ENCODE measurements at places on chromosomes 1 and 21.

DNA sequence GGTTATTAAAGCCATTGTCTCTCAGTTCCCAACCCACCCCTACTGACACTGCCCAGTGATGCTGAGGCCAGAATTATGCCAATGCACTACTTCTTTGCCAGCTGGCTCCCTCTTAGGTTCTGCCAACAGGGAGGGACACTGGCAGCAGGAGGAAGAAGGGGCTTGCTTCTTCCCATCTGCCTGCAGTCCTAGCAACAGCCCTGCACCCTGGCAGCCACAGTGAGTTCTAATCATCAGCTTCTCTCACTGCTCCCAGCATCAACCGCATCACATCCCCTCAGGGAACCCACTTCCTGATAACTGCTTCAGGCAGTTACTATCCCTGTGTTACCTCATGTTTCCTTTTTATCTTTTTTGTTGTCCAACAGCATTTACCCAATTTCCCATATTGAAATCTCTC lies 86.2 kb downstream of the UBR4 start:
- DNase-seq = no peak

- DNase-seq = no peak
Observed at GRCh38 chr1:31521761-31522555, 54.4 kb upstream of the TINAGL1 start.

DNA sequence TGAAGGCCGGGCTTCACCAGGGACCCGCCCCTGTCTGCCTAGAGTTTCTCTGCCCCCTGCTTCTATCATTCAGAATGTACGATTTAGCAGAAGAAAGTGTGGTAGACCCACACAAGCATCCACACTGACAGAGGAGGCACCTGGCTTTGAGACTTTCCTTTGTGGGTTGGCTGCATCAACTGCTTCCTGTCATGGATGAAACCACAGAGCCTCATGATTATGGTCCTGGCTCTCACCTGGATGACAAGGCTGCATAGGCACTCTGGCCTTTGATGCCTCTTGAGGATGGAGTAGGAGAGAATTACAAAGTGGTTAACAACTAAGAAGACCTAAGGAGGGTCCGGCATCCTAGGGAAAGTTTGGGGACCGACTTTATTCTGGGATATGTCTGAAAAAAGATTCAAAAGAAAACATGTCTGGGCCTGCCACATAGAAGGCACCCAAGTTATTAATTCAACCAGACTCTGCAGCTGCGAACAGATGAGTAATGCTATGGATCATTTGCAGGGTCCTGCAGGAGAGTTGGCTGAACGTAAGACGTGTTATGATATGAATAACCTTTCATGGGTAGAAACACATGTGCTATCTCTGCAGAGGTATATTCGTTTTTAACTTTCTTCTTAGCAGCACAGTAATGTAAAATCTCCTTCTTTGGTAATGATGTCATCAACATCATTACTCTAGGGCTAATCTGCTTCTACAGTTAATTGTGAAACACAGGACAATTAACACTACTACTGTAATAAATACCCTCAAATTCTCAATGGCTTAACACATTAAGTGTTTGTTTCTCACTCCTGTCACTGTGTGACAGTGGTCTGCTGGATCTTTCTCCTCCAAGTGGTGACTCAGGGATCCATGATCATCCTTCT lies 136.2 kb downstream of the SLC35F3 start:
- DNase-seq = no peak

DNA sequence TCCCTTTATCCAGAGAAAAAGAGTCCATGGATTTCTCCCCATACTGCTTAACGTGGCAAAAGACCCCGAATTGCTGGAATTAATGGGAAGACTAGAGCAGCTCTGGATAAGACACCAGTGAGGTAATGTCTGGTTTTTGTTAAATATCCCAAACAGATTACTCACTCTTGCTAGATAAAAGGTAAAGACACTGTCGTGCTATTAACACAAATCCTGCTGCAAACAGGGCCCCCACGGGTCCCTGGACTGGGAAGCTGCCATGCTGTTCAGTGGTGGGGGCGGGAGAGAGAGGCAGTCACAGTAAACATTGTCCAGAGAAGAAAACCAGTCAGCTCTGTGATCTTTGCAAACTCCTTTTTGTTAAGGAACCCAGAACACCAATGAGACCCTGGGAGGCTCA lies 15.2 kb upstream of the SRP9 start:
- no peak for DNase-seq

GRCh38 chr1:46421739-46422138 lies 27.6 kb downstream of the FAAH start:
- DNase-seq = no peak

DNA sequence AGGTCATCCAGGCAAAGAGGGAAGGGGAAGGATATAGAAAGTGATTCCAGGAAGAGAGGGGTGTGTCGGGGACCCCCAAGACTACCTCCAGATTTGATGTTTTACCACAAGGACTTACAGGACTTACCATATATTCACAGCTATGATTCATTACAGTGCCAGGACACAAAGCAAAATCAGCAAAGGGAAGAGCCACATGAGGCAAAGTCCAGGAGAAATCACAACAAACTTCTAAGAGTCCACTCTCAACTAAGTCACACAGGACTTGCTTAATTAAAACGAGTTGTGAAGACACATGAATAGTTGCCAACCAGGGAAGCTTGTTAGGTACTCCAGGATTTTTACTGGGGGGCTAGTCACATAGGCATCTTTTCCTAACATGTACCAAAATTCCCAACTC lies 217.3 kb downstream of the TTLL7 start:
- no peak for DNase-seq

DNA sequence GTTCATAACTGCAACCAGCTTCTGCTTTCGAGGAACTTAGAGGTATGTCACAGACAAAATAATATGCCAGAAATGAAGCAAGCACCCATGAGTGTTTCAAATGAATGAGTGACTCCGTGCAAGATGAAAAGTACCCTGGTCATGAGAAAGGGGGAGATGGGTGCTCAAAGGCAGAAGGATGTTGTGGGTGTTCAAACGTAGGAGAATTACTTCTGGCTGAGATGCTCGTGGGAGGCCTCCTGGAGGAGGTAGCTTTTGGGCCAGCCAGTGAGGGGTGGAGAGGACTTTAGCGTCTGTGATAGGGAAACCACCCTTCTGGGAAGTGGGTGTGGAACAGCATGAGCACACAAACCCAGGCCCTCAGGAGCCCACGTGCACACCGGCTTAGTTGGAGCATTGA lies 113.8 kb downstream of the SYF2 start:
- no peak for DNase-seq

GRCh38 chr1:2983319-2983705 lies 38.0 kb upstream of the ACTRT2 start:
- no peak for DNase-seq

DNA sequence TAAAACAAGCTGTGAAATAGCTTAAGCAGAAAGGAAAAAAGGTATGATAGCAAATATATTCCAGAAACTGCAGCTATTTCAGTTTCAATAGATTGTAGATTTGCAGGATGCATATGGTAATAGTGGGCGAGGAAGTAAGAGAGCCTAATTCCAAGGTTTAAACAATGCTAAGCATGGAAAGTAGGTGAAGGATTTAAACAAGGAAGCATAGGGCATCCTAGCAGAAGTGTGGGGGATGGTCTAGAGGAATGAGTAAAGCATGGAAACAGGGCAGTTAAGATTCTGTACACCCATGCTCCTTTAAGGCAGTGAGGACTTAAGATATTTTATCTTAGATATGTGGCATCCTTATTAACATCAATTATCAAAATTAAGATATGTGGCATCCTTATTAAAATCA lies 2.6 kb downstream of the IVNS1ABP start:
- no peak for DNase-seq

DNA sequence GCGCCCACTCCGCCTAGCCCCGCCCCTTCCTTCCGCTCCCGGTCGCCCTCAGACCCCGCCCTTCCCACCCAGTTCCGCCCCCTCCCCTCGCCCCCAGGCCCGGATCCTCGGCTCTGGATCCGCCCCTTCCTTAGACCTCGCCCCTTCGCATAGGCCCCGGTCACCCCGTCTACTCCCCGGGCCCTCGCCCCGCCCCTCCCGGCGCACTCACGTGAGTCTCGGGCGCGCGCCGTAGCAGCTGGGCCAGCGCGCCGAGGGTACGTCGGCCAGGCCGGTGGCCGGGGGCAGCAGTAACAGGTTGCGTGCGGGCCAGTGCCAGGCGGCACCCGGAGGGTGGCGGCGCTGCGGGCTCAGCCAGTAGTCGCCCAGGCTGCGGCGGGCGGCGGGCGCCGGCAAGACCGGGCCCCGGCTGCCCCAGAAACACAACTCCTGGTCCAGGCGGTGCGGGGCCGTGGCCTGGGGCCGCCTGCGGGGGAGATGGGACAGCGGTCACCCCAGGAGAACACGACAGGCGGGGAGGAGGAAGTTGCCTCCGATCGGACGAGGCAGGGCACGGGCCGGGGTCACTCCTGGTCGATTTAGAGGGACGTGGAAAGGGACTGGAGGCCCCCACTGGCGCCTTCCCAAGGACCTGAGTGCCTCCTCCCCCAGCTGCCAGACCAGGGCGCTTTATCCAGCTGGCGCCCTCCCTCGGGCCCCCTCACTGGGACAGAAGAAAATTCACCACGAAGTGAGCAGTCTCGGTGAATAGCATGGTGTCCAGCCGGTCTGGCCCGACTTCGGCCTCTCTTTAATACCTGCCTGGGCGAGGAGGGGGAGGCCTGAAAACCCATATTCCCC lies 10.7 kb downstream of the FAM229A start:
- DNase-seq = peak; percentile 85

GRCh38 chr1:209411491-209411929 lies 172.0 kb upstream of the CAMK1G start:
- no peak for DNase-seq

- DNase-seq = no peak
Observed at GRCh38 chr1:175188936-175189335, 3.6 kb downstream of the KIAA0040 start.

GRCh38 chr21:33330726-33331125 lies 6.0 kb downstream of the IFNAR1 start:
- DNase-seq = no peak

DNA sequence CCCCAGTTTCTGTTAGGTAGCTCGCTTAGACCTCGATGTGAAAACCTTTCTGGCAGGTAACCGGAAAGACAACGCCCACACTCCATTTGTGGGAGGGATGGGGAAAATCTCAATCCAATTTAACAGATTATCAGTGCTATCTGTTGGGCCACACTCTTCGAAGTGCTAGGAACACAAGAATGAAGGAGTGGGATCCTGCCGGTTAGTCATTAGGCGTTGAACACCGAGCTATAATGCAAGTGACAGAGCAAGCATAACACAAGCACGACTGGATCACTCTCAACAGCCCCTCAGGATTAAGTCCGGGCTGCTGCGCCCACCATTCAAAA lies 531 bp downstream of the SNIP1 start:
- DNase-seq = no peak

- DNase-seq = no peak
Observed at GRCh38 chr1:211783897-211784296, 46.7 kb downstream of the LPGAT1 start.

- DNase-seq = no peak
Observed at GRCh38 chr1:70415882-70416281, 4.8 kb downstream of the CTH start.

- DNase-seq = no peak
Observed at GRCh38 chr1:45306319-45306718, 20.4 kb upstream of the HPDL start.

GRCh38 chr1:113042285-113043143 lies 30.5 kb upstream of the LRIG2 start:
- DNase-seq = peak; percentile 69

- no peak for DNase-seq
Observed at GRCh38 chr1:177082855-177083693, 81.4 kb downstream of the ASTN1 start.

DNA sequence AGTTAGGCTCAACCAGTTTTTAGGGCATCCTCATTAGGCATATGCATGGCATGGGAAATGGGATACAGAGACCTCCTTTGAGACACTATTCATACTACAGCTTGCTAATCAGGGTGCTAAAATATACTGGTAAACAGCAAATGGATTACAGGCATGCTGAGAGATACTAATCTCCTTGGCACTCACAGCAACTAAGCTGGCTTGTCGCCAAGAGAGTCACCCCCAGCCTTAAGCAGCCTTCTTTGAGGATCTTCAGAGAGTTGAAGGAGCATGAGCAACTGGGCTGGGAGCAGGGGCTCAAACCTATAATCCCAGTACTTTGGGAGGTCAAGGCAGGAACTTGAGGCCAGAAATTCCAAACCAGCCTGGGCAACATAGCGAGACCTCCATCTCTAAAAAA lies 120.1 kb upstream of the NR5A2 start:
- DNase-seq = no peak

All from NCI-H1048 (cell line).